Hepatocyte (in vitro differentiated cells): ENCODE measurements at places on chromosomes 11 and 22.

DNA sequence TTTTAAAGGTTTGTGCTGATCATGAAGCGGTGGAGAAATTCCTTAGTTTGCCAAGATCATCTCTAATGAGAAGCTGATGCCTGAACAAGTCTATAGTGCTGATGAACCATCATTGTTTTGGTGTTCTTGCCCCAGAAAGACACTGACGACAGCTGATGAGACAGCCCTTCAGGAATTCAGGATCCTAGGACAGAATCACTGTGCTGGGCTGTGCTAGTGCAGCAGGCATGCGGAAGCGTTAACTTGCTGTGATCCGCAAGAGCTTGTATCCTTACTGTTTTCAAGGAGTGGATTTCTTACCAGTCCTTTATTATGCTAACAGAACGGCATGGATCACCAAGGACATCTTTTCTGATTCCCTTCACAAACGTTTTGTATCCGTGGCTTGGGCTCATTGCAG is 104.1 kb downstream of the TBC1D22A start:
- H3K4me1 ChIP-seq, result peaks cover 16% of the 10 kb centered on the region
- no peak overlapping the region for H3K27ac ChIP-seq

DNA sequence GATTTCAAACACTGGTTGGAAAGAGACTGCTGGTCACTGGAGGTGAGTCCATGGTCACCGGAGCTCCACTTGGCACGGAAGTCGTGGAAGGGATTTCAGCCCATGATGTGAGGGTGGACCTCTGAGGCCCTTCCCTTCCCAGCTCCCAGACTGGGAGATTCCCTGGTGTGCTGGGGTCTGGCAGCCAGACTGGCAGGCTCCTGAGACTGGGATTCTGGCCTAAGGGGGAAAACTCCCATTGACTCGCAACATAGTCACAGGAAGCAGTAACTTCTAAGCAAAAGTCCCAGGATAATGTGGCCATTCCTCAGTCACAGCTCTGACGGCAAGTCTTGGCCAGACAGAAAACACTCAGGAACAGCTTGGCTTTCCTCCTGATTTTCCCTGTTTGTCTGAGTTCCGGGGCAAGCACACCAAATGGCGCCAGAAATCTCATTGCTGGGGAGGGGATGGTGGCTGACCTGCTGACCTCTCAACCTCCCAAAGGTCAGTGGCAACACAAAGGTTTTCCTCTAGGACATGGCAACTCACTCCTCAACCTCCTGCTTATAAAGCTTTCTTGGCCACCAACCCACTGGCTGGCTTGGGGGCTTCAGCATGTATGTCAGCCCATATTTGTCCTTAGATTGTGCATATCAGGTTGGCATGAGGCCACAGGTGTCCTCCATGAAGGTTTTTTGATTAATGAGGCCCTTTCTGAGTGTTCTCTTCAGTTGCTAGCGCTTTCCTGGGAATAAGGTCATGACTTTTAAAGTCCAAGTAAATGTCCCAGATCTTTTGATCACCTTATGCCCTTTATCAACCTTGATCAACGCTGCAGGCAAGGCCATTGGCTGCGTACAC is 99.5 kb downstream of the CCDC81 start:
- H3K36me3 ChIP-seq, result no peaks in the 10 kb centered on the region
- DNase-seq, result no peak
- no peak overlapping the region for H3K27ac ChIP-seq
- no peak overlapping the region for H3K4me3 ChIP-seq

GRCh38 chr11:106202935-106203620 is 125.6 kb downstream of the AASDHPPT start:
- H3K27me3 ChIP-seq, result no peaks in the 10 kb centered on the region
- DNase-seq, result no peak
- peaks cover 12% of the 10 kb centered on the region for H3K4me1 ChIP-seq
- no peaks in the 10 kb centered on the region for H3K36me3 ChIP-seq

DNA sequence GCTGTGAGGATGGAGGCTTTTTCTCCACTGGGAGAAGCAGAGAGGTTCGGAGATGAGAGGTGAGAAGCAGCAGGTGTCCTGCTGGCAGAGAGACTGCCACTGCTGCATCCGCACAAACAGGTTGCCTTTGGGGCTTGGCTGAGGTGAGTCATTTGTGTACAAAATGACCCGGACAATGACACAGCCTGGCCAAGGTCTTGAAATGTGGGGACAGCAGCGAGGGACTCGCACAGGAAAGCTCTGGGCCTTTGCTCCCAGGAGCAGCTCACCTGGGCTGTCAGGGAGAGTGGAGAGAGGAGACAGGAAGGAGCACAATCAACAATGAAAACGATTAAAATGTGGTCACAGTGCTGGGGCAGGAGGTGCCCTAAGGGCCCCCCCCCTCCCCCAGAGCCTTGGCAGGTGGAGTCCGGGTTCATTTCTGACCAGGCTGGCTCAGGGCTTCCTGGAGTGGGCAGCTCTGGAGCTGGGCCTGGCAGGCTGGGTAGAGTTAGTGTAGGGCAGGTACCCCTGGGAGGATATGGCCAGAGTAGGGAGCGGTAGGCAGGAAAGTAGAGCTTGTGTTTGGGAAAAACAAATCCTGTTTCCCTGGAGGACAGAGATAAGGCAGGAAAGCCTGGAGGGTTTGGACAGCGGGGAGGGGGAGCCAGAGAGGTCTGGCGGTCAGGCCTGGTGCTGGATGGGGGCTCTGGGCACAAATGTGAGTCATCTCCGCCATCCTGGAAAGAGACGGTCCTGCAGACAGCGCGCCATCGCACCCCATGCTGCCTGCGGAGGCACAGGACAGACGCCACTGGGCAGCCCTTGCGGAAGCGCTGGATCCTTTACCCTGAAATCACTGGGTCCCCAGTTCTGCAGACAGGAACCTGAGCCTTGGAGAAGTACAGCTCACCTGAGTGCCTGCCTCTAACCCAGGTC is 37.8 kb upstream of the CELSR1 start:
- H3K36me3 ChIP-seq, result no peaks in the 10 kb centered on the region
- no peak overlapping the region for H3K4me3 ChIP-seq
- DNase-seq, result peak; percentile 79
- H3K27me3 ChIP-seq, result no peaks in the 10 kb centered on the region

- H3K36me3 ChIP-seq, result no peaks in the 10 kb centered on the region
- no peak for DNase-seq
- H3K27ac ChIP-seq, result no peak overlapping the region
- H3K4me3 ChIP-seq, result no peak overlapping the region
- H3K4me1 ChIP-seq, result no peaks in the 10 kb centered on the region
Measured at GRCh38 chr22:26665813-26666231, 8.4 kb downstream of the MIAT start.
